ENCODE measurements at places on chromosomes 2 and 18. TPM values are rescaled to one million over a fixed set of nuclear protein-coding genes. Genes with fewer than 3 reads are reported as not detected.

DNA sequence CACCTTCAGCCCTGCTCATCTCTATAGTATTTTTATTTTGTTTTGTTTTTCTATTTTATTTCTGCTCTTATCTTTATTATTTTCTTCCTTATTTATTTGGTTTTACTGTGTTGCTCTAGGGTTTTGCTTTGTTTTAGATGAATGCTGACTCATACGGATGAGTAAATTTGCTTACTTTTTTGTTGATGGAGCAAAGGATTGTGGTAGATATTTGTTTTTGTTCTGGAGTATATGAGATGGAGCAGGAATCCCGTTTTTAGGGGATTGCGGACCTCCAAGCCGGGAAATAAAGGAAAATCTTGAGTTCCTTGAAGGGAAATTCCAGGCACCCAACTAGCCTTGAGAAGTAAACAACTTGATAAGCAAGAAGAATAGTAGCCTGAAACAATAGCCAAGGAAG is 15.3 kb upstream of the COLEC12 start:
- DNase-seq: no peak

DNA sequence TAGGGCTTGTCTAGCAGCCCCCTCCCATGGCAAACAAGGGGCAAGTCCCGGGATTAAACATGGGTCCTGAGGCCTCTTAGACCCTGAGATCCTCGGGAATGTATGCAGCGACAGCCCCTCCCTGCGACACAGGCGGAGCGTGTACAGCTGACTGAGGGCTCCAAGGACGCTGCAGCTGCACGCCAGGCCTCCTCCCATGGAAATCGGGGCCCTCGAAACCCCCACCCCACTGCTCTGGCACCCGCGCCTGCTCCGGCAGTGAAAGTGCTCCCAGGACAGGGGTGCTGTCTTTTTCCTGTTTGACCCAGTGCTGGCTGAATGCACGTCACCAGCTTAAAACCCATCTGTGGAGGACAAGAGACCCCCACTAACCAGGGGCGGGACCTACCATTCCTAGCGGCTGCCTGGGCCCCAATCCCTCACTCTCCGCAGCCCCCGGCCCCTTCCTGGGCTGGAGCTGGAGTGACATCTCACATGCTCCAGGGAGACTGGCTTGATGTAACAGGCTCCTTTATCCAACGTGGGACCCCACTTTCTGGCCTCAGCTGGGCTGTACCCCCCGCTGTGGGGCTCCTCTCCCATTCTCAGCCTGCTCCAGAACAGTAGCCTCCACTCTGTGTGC is 247.7 kb downstream of the TWIST2 start:
- DNase-seq: peak; percentile 31

GRCh38 chr2:158539176-158540005 is 82.6 kb downstream of the PKP4 start:
- DNase-seq: peak; percentile 35

DNA sequence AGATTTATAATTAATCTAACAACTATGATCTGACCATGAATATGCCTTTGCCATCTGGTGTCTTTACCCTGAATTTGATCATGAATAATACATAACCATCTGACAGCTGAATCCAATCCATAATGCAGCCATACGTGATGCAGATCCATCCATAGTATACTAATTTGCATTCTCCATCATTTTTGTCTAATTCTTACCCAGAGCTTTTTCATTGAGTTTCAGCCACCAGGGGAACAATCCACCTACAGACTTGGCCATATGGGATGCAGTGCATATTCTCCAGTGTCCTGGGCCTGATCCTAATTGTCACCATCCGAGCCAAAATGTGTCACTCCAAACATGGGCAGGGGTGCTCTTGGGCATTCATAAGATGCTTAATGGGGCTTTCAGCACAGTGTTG is 227.2 kb upstream of the CRIM1 start:
- DNase-seq: no peak

Gene KCNJ3
- polyA plus RNA-seq: 0.61 TPM

Gene CFAP65
- 0.08 TPM for polyA plus RNA-seq

Gene LRRC30
- 7.2 TPM for polyA plus RNA-seq

- no peak for DNase-seq
Observed at GRCh38 chr2:175948191-175948590, 53.9 kb downstream of the LNPK start.

- DNase-seq: no peak
Observed at GRCh38 chr2:83365476-83365875, 1093.6 kb downstream of the SUCLG1 start.

DNA sequence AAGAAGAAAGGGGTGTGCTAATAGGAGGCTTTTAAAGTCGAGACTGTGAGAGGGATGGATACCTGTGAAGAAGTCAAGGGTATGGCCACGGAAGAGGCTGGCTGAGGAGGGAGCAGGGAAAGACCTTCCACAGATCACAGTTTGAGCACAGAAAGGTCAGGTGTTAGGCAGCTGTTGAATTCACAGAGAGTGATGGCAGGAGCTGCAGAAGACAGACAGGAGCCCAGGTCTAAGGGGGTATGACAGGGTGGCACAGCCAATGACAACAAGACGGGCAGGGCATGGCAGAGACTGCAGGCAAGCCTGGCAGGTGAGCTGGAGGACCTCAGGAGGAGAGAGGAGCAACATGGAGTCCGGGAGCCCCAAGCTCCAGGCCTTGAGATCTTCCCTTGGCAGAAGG is 163.1 kb downstream of the LAMA1 start:
- DNase-seq: no peak

DNA sequence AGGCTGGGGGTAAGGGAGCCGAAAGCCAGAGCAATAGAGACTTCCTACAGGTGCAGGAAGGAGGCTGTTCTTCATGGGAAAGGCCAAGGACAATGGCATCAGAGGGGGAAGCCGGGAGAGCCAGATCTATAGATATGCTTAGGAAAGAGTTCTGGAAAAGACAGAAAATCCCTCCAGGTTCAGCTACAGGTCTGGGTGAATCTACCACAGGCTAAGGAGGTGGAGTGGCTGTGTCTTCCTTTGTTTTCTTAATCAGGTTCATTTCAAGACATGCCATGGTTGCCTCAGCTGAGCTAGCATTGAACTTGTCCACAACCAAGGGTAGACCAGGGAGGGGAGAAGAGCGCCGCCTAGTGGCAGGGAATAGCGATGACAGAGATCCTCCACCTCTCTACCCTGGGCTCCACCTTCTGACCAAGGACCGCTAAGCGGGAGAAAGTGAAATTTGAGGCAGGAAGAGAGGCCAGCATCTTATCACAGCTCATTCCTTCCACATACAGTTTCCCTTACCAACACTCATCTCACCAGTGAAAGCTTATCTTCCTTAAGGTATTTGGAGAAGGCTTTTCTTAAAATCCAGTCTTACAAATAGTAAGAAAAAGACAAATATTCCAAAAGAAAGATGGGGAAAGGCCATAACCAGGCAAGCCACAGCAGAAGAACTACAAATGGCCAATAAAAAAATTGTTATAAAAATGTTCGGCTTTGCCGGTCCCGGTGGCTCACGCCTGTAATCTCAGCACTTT is 74.2 kb downstream of the VIT start:
- DNase-seq: no peak

- DNase-seq: no peak
Observed at GRCh38 chr2:172050479-172051125, 34.7 kb upstream of the DLX1 start.

- no peak for DNase-seq
Observed at GRCh38 chr2:196504788-196505187, 134.7 kb upstream of the CCDC150 start.

DNA sequence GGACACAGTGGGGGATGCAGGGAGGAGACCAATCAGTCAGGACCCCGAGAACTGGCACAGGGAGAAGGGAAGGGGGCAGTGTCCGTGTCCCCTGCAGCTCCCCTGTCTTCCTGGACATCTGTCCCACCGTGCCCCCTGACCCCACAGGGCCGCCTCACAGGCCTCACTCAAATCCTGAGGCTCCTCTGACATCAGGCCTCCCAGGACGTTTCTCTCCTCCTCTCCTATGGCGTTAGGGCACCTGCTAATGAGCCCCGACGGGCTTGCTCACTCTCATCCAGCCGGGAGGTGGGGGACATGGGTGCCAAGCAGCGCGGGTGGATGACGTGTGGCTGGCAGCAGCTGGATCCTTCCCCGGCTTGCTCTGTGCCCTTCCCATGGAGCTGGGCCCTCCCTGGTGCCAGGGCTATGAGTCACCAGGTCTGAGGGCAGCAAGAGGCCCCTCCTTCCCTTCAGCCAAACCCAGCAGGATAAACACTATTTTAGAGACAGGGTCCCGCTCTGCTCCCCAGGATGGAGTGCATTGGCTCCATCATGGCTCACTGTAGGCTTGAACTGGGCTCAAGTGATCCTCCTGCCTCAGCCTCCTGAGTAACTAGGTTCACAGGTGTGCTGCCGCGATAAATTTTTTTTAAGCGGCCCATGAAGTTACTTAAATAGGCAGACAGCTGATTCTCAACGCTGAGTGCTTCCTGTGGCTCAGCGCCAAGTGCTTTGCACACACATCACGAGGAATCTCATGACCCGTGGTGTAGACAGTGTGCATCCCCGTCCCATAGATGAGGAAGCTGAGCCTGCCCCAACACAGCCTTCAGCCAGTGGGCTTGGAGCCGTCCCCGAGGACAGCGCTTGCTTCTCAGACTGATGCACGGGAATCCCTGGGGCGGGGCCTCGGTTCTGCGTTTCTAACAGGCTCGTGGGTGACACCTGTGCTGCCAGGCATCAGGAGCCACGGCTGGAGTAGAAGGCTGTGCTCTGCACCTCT is 64.5 kb upstream of the HDAC4 start:
- DNase-seq: peak; percentile 43

Gene INHBB
- polyA plus RNA-seq: 0.74 TPM

DNA sequence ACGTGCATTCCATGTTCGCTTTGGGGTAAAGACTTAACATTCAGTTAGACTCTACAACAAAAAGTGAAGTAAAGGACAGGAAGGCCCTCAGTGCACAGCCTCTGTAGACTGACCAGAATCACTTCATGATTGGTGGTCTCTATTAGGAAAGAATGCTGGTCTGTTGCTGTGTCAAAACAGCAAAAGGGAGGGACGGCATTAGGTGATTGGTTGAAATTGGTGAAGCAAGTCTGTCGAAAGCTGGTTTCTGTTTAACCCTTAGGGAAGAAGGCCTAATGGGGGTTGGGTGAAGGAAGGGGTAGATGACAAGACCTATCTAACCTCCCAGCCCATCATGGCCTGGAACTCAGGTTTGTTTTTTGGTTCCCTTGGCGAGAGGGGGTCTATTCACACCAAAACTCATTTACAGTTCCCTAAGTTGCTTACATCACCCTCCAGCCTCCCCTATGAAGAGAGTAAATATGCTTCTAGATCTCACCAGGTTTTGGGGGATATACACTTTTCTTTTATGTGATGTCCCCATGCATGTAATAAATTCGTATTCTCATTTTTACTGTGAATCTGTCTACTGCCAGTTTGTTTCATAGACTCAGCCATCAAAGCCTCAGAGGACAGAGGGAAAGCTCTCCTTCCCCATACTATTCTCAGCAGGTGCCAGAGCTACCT is 65.6 kb downstream of the TMEM17 start:
- DNase-seq: no peak

DNA sequence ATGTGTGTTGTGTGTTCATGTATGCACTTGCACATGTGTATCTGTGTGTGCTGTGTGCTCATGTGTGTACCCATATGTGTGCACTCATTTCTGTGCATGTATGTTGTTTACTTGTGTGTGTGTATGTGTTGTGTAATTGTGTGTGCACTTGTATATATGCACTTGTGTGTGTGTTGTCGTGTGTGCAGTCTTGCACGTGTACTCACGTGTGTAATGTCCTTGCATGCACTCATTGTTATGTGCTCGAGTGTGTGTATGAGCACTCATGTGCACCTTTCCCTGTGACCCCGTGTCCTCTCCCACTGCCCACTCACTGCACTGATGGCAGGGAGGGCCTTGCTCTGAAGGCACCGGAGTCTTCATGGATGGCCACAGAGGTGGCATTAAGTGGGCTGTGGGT is 92.0 kb downstream of the SMIM21 start:
- DNase-seq: no peak

Gene FECH
- 15.7 TPM for polyA plus RNA-seq

Gene GRP
- not detected for polyA plus RNA-seq

DNA sequence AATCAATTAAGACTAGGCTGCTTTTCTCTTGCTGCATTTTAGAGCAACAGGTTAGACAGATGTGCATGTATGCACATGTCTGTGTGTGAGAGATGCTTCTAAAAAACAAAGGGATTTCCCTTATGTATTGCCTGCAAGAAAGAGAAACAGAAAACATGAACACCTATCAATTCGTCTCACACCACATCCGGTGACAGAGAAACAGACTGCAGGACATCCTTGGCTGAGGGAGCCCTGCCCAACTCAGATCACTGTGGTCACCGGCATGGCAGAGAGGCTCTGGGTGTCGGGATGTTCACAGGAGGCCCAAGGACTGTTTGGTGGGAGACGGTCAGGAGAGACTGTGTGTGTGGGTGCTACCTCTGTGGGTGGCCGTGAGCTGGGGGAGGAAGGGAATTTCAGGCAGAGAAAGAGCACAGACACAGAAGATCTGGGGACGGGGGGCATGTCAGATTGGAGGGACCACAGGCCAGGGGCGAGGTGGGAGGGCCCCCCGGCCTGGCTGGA is 24.9 kb downstream of the FHL2 start:
- DNase-seq: no peak

DNA sequence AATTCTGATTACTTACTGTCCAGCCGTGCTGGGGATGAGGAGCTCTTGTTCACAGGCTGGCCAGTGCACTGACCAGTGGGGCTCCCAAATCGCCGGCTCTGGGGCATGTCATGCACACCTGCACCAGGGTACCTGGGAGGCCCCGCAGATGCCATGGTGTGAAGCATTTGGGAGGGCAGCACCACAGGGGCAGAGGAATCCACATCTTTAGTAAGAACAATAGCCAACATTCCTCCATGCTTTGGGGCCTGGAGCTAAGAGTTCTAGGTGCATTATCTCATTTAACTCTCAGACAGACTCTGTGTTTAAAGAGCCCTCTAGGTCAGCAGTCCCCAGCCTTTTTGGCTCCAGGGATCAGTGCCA is 104.2 kb downstream of the ACKR3 start:
- no peak for DNase-seq

- DNase-seq: no peak
Observed at GRCh38 chr18:41790687-41791086, 164.3 kb upstream of the PIK3C3 start.

- DNase-seq: no peak
Observed at GRCh38 chr2:96931966-96932365, 54.4 kb downstream of the FAM178B start.

DNA sequence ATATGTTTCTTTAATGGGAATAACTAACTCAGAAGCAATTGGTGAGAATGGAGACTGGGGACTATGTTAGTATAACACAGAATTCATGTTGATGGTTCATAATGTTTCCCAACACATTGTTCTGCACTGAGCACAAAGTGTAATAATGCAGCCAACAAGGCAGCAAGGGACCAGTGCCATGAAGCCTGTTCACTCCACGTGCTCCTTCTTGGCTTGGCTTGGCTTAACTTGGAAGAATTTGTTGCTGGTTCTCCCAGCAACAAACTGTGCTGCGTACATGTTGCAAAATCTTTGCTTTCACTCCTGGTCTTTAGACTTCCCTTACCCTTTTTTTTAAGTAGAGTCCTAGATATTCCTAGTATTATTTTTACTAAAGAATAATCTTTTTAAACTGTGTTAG is 129.7 kb downstream of the MAP3K20 start:
- peak; percentile 76 for DNase-seq

- no peak for DNase-seq
Observed at GRCh38 chr2:220000080-220000479, 372.6 kb downstream of the SLC4A3 start.

GRCh38 chr2:21643180-21643579 is 519.4 kb downstream of the TDRD15 start:
- no peak for DNase-seq

Gene CCDC85A
- 2.8 TPM for polyA plus RNA-seq

Data from muscle of arm (tissue), 14 donors.